Suprapubic skin (tissue), 4 donors: ENCODE measurements at places on chromosomes 16 and 17. TPM values are rescaled to one million over a fixed set of nuclear protein-coding genes. Genes with fewer than 3 reads are reported as not detected.
A peak's percentile ranks its signal among the peaks of the same experiment; 100 is the strongest.

DNA sequence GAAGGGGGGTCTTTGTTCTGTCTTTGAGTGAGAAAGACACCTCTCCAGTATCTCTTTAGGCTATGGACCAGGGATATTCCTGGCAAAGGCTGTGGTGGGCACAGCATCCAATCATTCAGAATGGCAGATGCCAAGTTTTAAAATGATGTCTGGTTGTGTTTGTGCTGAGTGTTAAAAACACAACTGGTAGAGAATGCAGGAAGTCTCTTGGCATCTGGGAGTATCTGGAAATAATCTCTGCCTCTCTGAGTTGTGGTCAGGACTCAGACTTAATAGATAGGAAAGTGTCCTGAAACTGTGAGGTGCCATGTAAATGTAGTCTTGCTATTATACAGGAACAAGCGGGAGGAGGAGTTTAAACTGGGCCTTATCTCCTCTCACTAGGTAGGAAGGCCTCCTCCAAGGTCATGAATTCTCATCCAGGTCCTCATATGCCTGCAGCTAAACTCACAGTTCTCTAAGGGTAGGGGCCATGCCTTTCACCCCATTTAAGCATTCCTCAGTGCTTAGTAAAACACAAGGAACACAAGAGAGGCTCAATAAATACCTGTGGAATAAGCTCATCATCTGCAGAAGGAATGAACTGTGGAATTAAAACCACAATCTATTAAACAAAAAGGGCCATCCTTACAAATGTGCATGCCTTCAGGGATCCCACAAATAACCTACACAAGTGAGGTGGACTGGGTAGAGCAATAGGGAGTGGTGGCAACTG, 317.6 kb downstream of the CBLN1 start:
- no peak for DNase-seq

C1QTNF8 gene
- total RNA-seq: not detected

DNA sequence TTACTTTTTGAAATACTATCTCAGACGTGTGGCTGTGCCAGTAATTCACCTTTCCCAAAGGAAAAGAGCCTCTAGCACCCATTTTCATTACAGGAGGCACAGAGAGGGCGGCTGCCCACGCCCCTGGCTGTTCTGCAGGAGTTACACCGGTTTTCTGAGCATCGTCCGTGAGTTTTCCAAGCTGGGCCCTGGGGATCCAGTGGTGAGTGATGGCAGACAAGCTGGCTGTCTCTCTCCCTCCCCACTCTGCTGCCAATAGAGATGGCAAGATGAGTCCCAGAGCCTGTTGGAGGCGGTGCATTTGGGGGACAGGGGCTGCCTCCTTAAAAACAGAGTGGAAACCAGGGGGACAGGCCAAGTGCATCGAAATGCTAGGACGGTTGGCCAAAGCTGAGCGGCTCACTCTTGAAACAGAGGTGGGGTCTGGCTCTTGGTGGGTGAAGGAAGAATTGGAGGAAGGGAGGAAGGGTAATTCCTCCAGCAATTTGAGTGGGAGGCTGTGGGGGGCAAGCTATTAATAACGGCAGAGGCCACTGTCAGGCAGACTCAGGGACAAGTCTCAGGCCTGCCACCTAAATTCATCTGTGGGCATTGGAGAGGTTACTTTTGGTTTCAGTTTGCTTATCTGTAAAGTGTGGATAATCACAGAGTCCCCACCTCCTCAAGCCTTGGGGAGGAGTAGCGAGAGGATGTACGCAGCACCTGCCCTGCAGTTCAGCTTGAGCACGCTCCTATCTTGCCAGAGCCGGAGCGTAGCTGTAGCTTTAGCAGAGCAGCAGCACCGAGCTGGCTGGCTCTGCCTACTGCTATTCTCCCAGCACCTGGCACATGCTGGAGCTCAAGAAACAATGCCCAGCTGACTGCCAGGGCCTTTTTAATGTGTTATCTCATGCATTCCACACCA, 7.5 kb upstream of the NOS2 start:
- no peak for DNase-seq

MYH11 gene
- total RNA-seq: 31.8 TPM

DNA sequence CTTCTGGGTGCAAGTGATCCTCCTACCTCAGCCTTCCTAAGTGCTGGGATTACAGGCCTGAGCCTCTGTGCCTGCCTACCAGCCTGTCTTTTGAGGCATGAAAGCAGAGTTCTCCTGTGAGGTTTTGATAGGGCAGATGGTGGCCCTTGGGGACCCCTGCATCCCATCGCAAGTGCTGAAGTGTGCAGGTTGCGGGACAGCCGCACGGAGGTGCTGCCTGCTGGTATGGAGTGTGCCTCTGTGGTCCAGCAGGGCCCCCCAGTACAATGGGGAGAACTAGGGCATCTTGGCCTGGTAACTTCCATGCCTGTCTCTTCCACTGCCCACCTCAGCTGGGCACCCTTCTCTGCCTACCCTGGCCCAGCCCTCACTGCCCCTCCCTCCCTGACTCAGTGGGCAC, 9.9 kb upstream of the NDRG4 start:
- DNase-seq: no peak

GRCh38 chr16:24977678-24978075, 37.5 kb downstream of the ARHGAP17 start:
- no peak for DNase-seq

DNA sequence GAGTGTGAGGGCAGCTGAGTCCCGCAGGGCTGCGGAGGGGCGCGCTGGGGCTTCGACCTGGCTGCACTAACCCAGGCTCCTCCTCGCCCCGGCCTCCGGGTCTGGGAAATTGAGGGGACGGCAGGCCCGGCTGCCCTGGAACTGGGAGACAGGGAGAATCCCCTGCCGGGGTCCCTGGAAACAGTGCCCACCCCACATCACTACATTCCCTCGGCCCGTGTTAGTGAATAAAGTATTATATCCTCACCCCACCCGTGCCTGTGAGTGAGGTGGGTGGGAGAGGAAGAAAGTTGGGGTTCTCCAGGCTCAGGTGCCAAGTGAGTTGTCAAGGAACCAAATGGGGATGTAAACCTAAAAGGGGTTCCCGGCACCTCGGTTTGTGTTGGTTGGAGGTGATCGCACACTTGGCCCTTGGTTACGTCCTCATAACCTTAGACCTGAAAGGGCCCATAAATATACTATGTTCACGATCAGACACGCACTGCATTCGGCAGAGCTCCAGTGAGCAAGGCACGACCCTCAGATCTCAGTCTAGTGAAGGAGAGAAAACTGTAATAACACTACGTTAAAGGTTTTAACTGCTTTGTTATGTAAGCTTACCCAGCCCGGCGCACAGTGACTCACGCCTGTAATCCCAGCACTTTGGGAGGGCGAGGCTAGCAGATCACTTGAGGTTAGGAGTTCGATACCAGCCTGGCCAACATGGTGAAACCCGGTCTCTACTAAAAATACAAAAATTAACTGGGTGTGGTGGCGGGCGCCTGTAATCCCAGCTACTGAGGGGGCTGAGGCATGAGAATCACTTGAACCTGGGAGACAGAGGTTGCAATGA, 11.2 kb downstream of the ZNF771 start:
- DNase-seq: no peak

- no peak for DNase-seq
Measured at GRCh38 chr16:85888405-85889331, 10.3 kb upstream of the IRF8 start.

DNA sequence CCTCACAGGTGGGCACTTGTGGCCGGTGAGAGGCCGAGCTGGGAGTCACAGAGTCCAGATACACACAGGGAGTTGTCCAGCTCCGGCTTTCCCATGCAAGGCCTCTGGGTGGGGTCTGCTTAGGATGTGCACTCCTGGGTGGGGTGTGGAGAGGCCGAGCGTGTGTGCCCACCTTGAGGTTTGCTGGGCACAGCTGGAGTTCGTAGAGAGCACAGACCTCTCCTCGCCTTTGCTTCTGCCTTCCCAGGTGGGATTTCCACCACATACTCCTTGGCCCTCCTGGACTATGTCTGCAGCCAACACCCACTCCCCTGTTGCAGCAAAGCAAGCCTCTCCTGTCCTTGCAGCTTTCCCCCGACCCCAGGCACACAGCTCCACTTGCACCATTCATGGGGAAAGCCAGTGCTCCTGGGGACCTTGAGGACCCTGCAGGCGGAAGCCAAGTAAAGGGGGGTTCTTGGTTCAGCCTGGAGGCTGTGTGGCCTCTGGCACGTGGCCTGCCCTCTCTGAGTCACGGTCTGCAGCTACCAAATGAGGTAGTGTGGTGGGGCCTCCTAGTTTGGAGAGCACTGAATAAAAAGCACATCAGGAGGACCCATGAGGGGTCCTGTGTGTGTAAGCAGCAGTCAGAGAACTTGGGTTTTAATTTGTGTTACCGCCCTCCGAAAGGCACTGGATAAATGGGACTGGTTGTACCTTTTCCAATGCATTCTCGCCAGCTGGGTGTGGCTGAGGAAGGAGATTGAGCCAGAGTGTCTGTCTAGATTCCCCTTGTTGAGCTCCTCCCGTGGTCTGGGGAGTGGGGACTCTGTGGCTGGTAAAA, 31.5 kb downstream of the MPRIP start:
- DNase-seq: no peak

DNA sequence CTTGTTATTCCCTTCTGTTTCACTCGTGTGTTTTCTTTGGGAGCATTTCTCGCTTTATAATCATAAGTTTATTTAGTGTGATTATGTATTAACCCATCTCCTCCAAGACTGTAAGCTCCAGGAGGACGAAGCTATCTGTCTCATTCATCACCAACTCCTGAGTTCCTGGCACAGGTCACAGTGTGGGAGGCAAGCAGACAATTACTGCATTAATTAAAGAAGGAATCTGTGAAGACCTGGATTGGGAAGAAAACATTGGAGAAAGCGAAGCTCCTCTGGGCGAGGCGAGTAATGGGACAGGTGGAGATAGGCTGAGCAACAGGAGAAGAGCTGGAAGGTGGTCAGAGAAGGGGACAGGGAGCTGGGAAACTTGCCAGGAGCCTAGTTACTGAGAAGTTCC, 7.8 kb upstream of the CAMKK1 start:
- DNase-seq: no peak

- no peak for DNase-seq
Measured at GRCh38 chr17:15947271-15947670, 2.3 kb downstream of the ADORA2B start.

DNA sequence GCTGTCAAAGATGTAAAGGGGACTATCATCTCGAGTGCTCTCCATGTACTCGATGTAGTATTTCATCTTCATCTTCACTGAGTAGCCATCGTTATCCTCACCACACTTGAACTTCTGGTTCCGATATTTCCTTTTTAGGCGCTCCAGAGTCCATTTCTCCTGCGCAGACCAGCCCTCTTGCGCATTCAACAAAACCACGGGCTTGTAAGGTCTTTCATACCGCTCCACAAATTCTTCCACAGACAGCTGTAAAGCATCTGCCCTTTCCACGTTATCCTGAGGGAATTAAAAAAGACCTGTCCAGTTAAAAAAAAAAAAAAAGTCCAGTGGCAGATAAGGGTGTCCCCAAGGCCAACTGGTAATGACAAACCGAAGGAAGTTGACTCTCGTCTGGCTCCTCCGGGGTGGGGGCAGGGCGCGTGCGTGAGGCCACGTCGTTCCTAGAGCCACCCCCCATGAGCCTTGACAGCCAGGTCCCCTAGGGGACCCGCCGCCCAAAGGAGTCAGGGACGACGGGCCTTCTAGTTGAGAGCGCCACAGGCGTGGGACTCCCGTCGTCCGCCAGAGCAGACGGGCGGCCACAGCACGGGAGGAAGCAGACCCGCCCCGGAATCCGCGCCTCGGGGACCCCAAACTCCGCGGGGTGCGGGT, 701 bp downstream of the JMJD6 start:
- DNase-seq: peak; percentile 87

DNA sequence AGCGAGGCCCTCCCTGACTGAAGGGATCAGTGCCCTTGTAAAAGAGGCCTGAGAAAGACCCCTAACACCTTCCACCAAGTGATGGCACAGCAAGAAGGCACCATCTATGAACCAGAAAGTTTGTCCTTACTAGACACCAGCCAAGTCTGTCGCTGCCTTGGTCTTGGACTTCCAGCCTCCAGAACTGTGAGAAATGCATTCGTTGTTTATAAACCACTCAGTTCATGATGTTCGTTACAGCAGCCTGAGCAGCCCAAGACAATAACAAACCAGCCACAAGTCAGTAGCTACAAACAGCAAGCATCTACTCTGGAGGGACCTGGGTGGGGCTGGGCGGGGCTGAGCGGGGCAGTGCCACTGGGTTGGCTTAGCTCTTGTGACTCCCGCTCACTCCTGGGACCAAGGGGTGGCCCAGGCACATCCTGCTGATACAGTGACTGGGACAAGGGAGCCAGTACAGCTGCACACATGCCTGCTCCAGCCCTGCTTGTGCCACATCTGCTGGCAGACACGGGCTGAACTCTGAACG, 234.9 kb downstream of the IRF8 start:
- peak; percentile 27 for DNase-seq

- DNase-seq: no peak
Measured at GRCh38 chr16:84027625-84028024, 15.0 kb downstream of the SLC38A8 start.
